ENCODE measurements at places on chromosomes 4 and X. TPM values are rescaled to one million over a fixed set of nuclear protein-coding genes. Genes with fewer than 3 reads are reported as not detected.

Gene TRAPPC2
- 16.0 TPM for total RNA-seq

Gene BTK
- total RNA-seq: 1.6 TPM

Gene CYLC1
- not detected for total RNA-seq

Gene FAM236B
- not detected for total RNA-seq

Gene XAGE1A
- not detected for total RNA-seq

Gene NUP62CL
- 3.7 TPM for total RNA-seq

Gene GIMD1
- not detected for total RNA-seq

Gene ZNF157
- 1.0 TPM for total RNA-seq

Gene TREX2
- 1.4 TPM for total RNA-seq

Gene TEX13C
- not detected for total RNA-seq

DNA sequence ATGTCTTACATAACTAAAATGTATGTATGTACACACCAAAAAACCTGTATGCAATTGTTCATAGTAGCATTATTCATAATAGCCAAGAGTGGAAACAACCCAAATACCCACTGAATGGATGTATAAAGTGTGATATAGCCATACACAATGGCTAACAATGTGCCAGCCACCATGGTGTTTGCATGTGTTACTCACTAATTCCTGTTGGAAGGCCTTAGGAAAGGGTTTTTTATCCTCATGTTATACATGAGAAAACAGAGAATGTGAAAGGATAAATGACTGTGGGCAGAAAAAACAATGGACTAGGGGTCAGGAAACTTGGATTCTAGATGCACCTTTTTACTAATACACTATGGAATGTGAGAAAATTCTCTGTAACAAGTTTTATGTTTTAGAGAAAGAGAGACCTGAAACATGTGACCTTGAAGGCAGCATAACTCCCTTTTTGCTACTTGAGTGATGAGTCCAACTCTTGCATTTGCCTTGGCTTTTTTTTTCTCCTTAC lies 55.7 kb downstream of the TIGD2 start:
- no peaks in the 10 kb centered on the region for H3K36me3 ChIP-seq
- DNase-seq: no peak
- H3K4me1 ChIP-seq: no peaks in the 10 kb centered on the region
- H3K27me3 ChIP-seq: peaks cover 2% of the 10 kb centered on the region

DNA sequence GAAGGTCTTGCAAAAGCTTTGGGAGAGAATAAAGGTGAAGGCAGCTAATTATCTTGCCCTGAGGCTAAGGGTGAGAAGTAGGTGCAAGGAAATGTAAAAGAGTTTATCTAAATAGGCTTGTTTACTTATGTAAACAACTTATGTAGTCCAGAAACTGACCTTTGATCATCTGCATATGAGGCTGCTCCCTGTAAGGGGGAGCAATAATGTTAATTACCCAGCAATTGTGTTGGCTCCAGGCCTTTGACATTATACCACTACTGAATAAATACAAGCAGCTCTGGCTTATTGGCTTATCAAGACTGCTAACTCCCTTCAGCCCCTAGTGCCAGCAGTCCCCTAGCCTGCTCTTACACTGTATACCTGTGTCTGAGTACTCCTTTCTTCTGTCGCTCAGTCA lies 303.7 kb upstream of the GNPDA2 start:
- H3K27me3 ChIP-seq: no peaks in the 10 kb centered on the region
- DNase-seq: no peak
- H3K36me3 ChIP-seq: no peaks in the 10 kb centered on the region

GRCh38 chr4:130424211-130424610 lies 1328.3 kb downstream of the C4orf33 start:
- no peaks in the 10 kb centered on the region for H3K4me1 ChIP-seq
- H3K4me3 ChIP-seq: no peak overlapping the region
- no peak overlapping the region for H3K27ac ChIP-seq
- no peak for DNase-seq
- H3K27me3 ChIP-seq: no peaks in the 10 kb centered on the region
- no peaks in the 10 kb centered on the region for H3K36me3 ChIP-seq

- DNase-seq: no peak
- no peaks in the 10 kb centered on the region for H3K27me3 ChIP-seq
- peaks cover 2% of the 10 kb centered on the region for H3K36me3 ChIP-seq
- peaks cover 51% of the 10 kb centered on the region for H3K4me1 ChIP-seq
Observed at GRCh38 chrX:12996934-12997435, 22.1 kb downstream of the TMSB4X start.

GRCh38 chrX:42128587-42128986 lies 205.2 kb upstream of the CASK start:
- no peaks in the 10 kb centered on the region for H3K27me3 ChIP-seq
- no peaks in the 10 kb centered on the region for H3K36me3 ChIP-seq
- H3K27ac ChIP-seq: peak overlapping the region; percentile 79

DNA sequence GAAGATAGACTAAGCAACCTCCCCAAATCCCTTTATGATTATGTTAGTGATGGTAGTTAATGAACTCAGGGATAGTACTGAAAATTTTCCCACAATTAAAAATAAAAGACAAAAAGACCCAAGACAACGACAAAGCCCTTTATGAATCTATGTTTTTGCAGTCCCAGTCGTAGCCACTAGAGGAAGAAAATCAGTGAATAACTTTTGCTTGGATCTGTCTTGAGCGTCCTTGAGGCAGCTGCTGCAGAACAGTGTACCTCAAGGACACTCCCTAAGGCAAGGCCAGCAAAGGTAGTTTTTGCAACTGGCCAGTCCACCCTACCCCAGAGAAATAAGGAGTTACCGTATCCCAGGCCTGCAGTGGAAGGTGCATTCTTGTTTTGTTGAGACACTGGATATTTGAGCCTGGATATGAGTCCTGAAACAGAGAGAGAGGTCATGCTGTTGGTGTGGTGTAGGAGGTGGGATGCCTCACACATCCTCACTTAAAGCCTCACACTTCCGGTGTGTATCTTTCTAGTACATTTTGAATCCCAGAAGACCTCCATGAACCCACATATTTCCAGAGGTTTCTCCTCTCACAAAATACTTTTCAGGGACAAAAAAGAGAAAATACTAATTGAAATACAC lies 8.7 kb upstream of the TIMM8A start:
- H3K36me3 ChIP-seq: no peaks in the 10 kb centered on the region
- H3K27ac ChIP-seq: no peak overlapping the region
- H3K4me1 ChIP-seq: peaks cover 4% of the 10 kb centered on the region

GRCh38 chr4:15910155-15910940 lies 28.2 kb downstream of the FGFBP1 start:
- peaks cover 2% of the 10 kb centered on the region for H3K27me3 ChIP-seq
- DNase-seq: no peak
- peaks cover 2% of the 10 kb centered on the region for H3K4me1 ChIP-seq
- H3K27ac ChIP-seq: no peak overlapping the region

GRCh38 chr4:42845586-42845985 lies 46.9 kb upstream of the GRXCR1 start:
- no peaks in the 10 kb centered on the region for H3K4me1 ChIP-seq
- H3K4me3 ChIP-seq: no peak overlapping the region
- no peak overlapping the region for H3K27ac ChIP-seq
- no peak for DNase-seq

GRCh38 chr4:127698789-127699200 lies 31.4 kb upstream of the SLC25A31 start:
- DNase-seq: no peak
- no peaks in the 10 kb centered on the region for H3K36me3 ChIP-seq
- no peaks in the 10 kb centered on the region for H3K4me1 ChIP-seq
- H3K4me3 ChIP-seq: no peak overlapping the region
- H3K27me3 ChIP-seq: peaks cover 1% of the 10 kb centered on the region
- no peak overlapping the region for H3K27ac ChIP-seq

GRCh38 chr4:182801636-182802035 lies 115.5 kb downstream of the DCTD start:
- no peak overlapping the region for H3K27ac ChIP-seq
- no peaks in the 10 kb centered on the region for H3K36me3 ChIP-seq
- no peak for DNase-seq
- no peak overlapping the region for H3K4me3 ChIP-seq
- H3K27me3 ChIP-seq: peaks cover 10% of the 10 kb centered on the region
- peaks cover 3% of the 10 kb centered on the region for H3K4me1 ChIP-seq

- H3K27me3 ChIP-seq: no peaks in the 10 kb centered on the region
- H3K27ac ChIP-seq: no peak overlapping the region
- H3K4me1 ChIP-seq: no peaks in the 10 kb centered on the region
- H3K36me3 ChIP-seq: no peaks in the 10 kb centered on the region
- DNase-seq: no peak
- H3K4me3 ChIP-seq: no peak overlapping the region
Observed at GRCh38 chrX:67652543-67652942, 108.7 kb downstream of the AR start.

DNA sequence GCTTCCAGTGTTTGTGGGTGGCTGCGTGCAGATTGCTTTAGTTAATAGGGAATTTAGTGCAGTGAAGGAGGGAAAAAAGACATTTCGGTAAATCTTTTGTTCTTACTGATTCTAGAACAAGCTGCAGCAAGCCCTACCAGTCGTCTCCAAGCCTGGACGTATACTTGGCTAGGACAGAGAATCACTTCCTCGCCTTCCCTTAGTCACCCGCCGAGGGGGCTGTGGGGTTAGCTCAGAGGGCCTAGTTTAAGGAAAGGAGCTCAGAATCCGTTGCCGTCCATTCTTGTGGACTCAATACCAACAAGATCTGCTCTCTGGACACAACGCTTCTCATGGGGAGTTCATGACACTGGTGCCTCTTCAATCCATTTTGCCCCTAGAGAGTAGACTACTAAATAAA lies 36.3 kb upstream of the FAT1 start:
- no peaks in the 10 kb centered on the region for H3K4me1 ChIP-seq
- H3K27ac ChIP-seq: no peak overlapping the region
- no peak for DNase-seq
- H3K4me3 ChIP-seq: no peak overlapping the region
- no peaks in the 10 kb centered on the region for H3K27me3 ChIP-seq

- no peaks in the 10 kb centered on the region for H3K27me3 ChIP-seq
- no peak overlapping the region for H3K27ac ChIP-seq
- no peaks in the 10 kb centered on the region for H3K4me1 ChIP-seq
- DNase-seq: no peak
- no peak overlapping the region for H3K4me3 ChIP-seq
Observed at GRCh38 chr4:147340591-147341120, 140.2 kb upstream of the EDNRA start.

- peaks cover 70% of the 10 kb centered on the region for H3K36me3 ChIP-seq
- H3K27ac ChIP-seq: no peak overlapping the region
- peaks cover 28% of the 10 kb centered on the region for H3K4me1 ChIP-seq
Observed at GRCh38 chr4:145769450-145770037, 89.6 kb downstream of the C4orf51 start.

DNA sequence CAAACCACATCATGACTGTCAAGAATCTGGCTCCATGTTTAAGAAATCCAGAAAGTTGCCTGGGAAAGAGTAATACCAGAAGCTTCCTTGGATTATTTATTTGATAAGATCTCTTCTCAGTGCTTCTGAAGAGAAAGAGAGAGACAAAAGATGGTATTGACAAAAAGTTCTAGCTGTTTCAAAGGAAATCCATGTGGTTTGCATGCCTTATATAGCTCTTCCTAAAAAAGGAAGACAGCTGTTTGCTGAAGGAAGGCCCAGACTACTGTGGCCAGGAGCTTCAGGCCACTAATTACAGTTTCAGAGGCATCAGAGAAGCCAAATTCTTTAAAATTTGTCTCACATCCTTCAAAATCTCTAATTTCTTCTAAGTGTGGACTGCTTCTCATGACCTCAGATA lies 565.2 kb upstream of the SLIT2 start:
- no peak overlapping the region for H3K4me3 ChIP-seq
- no peaks in the 10 kb centered on the region for H3K27me3 ChIP-seq
- DNase-seq: no peak
- no peak overlapping the region for H3K27ac ChIP-seq
- peaks cover 2% of the 10 kb centered on the region for H3K36me3 ChIP-seq
- no peaks in the 10 kb centered on the region for H3K4me1 ChIP-seq

GRCh38 chr4:156419080-156419685 lies 465.5 kb upstream of the CTSO start:
- H3K27ac ChIP-seq: no peak overlapping the region
- H3K4me3 ChIP-seq: no peak overlapping the region
- DNase-seq: no peak

DNA sequence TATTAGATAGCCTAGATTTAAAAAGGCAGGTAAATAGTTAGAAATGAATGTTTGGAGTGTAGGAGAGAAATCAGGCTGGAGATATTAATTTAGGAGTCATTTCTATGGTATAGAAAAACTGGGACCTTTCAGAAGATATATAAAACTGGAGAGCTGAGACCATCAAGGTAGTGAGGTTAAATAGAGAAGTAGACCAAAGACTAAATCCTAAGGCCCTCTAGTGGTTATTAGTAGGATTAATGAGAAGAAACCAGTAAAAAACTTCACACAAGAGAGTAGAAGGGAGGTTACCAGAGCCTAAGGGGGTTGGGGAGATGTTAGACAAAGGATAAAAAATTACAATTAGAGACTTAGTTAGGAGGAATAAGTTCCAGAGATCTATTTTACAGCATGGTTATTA lies 351.0 kb upstream of the SPANXN1 start:
- H3K27me3 ChIP-seq: no peaks in the 10 kb centered on the region
- no peak for DNase-seq
- no peaks in the 10 kb centered on the region for H3K4me1 ChIP-seq
- H3K36me3 ChIP-seq: no peaks in the 10 kb centered on the region
- no peak overlapping the region for H3K4me3 ChIP-seq

- H3K27me3 ChIP-seq: no peaks in the 10 kb centered on the region
- DNase-seq: peak; percentile 59
- H3K27ac ChIP-seq: peak overlapping the region; percentile 90
- H3K4me3 ChIP-seq: peak overlapping the region; percentile 75
- peaks cover 15% of the 10 kb centered on the region for H3K4me1 ChIP-seq
- no peaks in the 10 kb centered on the region for H3K36me3 ChIP-seq
Observed at GRCh38 chrX:23952984-23953907, 45.4 kb downstream of the CXorf58 start.

GRCh38 chr4:84971319-84971932 lies 4.9 kb upstream of the WDFY3 start:
- no peak for DNase-seq
- H3K36me3 ChIP-seq: no peaks in the 10 kb centered on the region
- H3K27ac ChIP-seq: no peak overlapping the region

DNA sequence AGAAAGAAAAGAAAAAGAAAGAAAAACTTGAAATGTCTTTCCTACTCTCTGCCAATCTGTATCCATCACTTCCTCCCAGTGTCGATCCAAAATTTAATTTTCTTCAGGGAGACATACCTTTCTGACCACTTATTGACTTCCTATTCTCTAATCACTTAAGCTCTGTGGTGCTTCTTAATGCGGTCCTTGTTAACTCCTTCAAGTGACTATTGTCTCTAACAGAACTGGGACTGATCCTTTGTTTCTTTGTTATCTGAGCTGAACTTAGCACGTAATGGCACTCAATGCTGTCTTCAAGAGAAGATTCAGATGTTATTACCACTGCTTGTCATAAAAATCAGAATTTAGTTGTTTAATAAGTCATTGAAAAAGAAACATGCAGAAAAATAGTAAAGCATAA lies 31.2 kb downstream of the LARP7 start:
- no peak for DNase-seq
- H3K36me3 ChIP-seq: no peaks in the 10 kb centered on the region
- no peaks in the 10 kb centered on the region for H3K27me3 ChIP-seq
- H3K4me1 ChIP-seq: no peaks in the 10 kb centered on the region
- no peak overlapping the region for H3K4me3 ChIP-seq

GRCh38 chrX:67604979-67605703 lies 61.3 kb downstream of the AR start:
- no peaks in the 10 kb centered on the region for H3K4me1 ChIP-seq
- no peaks in the 10 kb centered on the region for H3K27me3 ChIP-seq
- no peaks in the 10 kb centered on the region for H3K36me3 ChIP-seq

GRCh38 chrX:112839856-112840255 lies 775 bp downstream of the AMOT start:
- H3K27me3 ChIP-seq: peaks cover 4% of the 10 kb centered on the region
- H3K36me3 ChIP-seq: no peaks in the 10 kb centered on the region
- peaks cover 5% of the 10 kb centered on the region for H3K4me1 ChIP-seq
- no peak overlapping the region for H3K27ac ChIP-seq
- DNase-seq: no peak

Data from activated CD8-positive, alpha-beta T cell treated with anti-CD3 and anti-CD28 coated beads for 36 hours (primary cell).